Caco-2 (cell line): ENCODE measurements at places on chromosomes 6 and 20.

GRCh38 chr6:157220485-157220884, 102.8 kb downstream of the TMEM242 start:
- no peak for DNase-seq

DNA sequence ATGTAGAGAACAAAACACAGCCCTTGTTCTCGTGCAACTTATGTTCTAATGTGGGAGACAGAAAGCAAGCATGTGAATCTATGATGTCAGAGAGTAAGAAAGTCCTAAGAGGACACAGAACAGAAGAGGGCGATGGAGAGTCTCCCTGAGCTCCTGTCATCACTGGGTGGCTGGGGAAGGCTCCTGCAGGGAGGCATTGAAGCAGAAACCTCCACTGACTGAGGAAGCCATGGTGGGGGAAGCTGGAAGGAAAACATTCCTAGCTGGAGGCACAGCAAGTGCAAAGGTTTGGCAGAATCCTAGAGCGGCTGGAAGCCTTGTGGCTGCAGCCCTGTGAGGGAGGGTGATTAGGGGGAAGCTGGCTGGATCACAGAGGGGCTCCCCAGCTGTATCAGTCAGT, 248.0 kb downstream of the CDH26 start:
- DNase-seq: peak; percentile 63

DNA sequence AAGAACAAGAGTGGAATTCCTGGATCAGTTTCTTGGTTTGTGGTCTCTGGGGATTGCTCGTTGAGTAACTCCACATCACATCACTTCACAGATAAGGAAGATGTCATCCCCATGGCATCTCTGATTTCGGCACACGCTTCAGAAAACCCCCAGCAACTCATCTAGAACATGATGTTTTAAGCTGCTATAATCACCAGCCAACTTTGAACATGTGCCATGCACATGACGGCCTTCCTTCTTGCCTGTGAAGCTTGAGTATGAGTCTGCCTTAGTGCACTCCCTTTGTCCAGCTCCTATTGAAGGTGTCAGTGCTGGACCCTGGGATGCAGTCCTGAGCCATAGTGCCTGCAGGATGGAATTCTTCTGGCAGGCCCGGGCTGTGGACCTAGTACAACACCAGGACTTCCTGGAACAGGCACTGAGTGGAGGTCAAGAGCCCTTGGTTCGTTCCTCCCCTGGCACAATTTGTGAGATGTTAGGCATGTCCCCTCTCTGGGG, 231.5 kb upstream of the SUPT3H start:
- DNase-seq: no peak

- no peak for DNase-seq
Measured at GRCh38 chr6:106513808-106514582, 115.3 kb downstream of the RTN4IP1 start.

- DNase-seq: no peak
Measured at GRCh38 chr6:3458706-3459421, 2.0 kb upstream of the SLC22A23 start.

DNA sequence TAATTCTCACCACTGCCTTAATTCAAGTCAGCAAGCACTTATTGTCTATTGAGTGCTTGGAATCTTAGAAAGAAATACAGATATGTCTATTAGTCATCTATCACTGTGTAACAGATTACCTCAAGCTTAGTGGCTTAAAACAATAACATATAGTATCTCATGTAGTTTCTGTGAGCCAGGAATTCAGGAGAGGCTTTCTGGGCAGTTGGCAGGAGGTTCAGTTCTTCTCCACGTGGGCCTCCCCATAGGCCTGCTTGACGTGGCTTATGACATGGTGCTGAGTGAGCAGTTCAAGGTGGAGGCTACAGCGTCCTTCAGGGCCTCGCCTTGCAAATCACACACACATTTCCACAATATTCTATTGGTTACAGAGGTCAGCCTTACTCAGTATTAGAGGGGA, 69.7 kb downstream of the DTD1 start:
- DNase-seq: no peak

DNA sequence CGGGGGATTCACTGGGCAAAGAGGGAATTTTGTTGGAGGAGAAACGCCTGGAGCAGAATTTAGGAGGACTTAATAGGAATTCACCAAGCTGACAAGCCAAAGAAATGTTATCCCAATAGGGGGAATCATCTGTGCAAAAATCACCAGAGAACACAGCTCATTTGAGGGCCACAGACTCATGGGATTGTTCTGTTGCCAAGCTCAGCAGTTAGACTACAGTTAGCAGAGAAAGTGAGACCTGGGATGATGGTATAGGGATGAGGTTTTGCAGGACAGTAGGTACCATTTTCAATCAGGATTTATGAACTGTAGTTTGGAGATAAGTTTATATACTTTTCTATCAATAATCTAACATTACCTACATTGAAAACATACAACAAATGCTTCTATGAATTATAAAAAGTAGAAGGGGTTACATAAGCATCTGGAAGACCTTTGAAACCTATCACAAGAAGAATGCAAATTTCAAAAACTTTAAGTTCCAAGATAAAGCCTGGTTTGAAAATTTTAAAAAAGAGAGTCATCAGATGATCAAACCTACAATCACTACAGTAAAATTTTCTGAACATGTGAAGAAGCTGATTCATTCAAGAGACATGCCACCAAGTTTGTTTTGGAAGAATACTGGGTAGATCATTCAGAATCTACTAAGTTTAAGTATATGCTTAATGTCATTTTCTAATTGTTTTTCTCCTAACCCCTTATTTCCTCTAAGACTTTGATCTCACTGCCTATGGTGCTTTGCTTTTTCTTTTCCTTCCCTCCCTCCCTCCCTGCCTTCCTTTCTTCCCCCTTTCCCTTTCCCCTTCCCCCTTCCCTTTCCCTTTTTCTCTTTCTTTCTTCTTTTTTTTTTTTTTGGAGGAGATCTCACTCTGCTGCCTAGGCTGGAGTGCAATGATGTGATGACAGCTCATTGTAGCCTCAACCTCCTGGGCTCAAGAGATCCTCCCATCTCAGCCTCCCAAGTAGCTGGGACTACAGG, 81.5 kb downstream of the KIF13A start:
- DNase-seq: no peak

DNA sequence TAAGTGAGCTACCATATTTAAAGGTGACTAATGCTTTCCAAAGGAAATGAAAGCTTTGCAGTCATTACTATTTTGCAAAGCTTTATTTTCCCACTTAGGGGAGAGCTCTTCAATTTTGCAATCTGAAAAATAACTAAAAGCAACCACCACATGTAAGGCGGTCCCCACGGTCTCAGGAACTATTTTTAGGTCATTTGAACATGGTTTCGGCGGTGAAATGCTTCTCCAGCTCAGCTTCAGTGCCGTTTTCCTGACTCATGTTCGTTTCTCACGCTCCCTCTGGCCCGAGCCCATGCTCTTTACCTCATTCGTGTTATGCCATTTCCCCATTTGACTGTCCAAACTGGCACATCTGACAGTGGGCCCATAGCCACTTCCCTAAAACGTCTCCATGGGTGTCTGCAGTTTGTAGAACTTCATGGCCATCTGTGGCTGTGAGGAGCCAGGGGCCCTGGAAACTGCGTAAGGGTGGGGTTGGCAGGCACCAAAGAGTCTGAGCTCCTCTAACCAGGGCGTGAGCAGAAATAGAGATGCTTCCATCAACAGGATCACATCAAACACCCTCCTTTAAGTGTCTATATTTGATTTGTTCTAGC, 46.5 kb downstream of the ADTRP start:
- no peak for DNase-seq

- no peak for DNase-seq
Measured at GRCh38 chr20:23629017-23629541, 8.7 kb downstream of the CST3 start.

- DNase-seq: no peak
Measured at GRCh38 chr6:121523628-121524027, 88.2 kb downstream of the GJA1 start.

GRCh38 chr6:34745277-34746103, 11.8 kb upstream of the SNRPC start:
- peak; percentile 81 for DNase-seq

DNA sequence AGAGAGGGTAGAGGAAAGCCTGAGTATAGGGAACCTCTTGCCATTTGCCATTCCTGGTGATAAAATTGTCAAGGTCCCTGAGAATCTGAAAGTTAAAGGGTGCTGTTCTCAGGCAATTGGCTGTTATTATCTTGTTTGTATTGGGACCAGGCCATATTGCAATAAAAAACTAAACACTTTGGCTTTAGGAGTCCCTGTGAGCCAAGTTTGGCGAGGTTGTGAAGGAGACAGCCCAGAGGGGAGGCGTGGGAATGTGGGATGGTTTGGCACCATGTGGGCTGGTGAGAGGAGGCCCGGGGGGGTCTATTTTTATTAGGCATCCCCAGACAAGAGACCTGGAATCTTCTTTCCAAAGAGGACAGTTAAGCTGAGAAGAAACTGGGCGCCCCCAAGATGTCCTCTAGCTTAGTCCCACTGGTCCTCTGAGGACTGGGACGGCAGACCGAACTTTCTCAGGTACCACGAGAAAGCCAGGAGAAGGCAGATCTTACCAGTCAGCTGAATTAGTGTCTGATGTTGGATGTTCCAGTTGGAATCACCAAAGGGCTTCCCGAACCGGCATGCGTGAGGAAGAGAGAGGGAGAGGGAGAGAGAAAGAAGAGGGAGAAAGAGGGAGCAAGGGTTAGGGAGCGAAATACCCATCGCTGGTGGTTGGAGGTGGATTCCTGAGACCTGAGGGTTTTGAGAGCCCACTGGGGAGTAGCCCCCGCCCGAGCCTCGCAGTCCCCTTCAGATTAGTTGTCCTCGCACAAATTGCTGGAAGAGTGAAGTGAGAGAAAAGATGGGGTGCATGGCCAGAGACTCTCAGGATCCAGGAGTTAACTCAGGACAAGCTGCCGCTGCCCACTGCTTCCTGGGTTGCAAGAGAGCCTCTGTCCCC, 24.4 kb downstream of the DYNLT1 start:
- no peak for DNase-seq

DNA sequence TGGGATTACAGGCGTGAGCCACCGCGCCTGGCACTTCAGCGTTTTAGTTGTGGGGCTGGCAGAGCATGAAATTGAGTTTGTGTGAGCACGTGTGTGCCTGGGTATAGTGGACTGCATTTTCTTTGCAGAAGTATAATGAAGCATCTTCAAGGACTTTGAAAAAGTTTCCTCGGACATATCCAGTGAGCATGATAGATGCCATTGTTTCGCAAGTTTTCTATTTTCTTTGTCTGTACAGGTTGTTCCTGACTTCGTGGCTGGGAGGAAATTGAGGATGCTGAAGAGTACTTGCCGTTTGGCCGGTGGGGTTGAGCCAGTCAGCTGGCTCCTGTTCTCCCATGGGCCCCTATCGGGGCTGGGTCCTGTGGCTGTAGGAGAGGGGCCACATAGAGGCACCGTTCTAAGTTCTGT, 55.9 kb downstream of the RREB1 start:
- DNase-seq: no peak

DNA sequence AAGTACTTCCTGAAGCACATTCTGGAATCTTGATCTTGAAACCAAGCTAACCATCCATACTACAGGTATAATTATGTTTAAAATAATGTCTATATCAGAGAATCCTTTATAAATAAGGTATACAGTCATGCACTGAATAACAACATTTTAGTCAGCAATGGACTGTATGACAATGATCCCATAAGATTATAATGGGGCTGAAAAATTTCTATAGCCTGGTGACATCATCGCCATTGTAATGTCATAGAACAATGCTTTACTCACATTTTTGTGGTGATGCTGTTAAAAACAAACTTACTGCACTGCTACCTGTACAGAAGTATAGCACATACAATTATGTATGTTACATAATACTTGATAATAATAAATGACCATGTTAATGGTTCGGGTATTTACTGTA, 31.8 kb downstream of the RNF146 start:
- no peak for DNase-seq

DNA sequence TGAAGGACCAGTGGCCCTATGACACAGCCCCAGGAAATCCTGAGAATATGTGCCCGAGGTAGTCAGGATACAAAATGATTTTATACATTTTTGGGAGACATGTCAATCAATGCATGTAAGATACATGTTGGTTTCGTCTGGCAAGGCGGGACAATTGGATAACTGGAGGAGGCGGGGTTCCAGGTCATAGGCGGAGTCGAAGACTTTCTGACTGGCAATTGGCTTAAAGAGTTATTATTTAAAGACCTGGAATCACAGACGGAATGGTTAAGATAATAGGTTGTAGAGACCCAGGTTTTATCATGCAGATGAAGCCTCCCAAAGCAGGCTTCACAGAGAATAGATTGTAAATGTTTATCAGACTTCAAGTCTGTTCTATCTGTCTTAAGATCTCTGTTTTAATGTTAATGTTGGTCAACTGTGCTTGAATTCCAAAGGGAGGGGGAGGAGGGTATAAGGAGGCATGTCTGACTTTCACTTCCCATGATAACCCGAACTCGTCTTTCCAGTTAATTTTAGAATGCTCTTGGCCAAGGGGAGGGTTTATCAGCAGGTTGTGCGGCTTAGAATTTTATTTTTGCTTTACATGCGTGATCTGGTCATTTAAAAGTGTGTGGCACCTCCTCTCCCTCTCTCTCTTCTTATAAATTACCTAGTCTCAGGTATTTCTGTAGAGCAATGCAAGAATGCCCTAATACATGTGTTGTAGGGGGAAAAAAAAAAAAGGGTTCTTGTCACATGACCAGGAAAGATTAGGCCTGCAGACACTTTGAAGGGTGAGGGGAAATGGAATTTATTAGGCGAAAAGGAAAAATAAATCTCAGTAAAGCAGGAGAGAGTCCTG, 230.7 kb downstream of the NFATC2 start:
- DNase-seq: peak; percentile 77

DNA sequence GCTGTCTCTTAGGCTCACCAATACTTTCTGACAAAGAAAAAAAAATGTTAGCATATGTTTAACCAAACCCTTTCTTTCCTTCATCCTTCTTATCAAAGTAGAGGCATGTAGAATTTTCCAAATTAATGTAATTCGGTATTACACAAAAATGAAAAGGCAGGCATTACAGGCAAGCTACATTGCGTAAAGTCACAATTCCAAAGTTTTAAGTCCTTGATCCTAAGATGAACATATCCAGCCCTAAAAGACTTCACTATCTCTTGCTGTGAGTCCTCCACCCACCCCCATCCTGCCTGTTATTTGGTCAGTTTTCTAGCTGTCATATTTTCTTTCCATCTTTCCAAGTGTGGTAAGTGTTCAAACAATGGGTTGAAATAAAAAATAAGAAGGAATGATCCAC, 12.1 kb upstream of the TENT5A start:
- DNase-seq: no peak

DNA sequence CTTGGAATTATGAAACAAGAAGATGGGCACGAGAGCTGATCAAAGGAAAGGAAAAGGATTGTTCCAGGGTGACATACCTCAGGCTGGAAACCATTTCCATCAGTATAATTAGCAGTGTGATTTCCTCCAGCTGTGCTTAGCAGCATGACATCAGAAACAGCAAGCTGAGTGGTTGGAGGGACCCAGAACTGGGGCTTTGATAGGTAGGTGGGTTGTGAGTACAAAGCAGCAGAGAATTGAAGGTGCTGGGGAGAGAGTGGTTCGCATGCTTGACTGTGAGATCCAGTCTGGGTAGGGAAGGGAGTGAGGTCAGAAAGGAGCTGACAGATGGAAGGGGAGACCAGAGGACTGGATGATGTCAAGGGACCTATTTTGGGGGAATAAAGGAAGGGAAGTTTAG, 90.4 kb downstream of the CD164 start:
- DNase-seq: no peak
